ENCODE measurements at places on chromosomes 4 and X.
A peak's percentile ranks its signal among the peaks of the same experiment; 100 is the strongest.

GRCh38 chrX:72245461-72246089 is 6.7 kb upstream of the ERCC6L start:
- DNase-seq: peak; percentile 13

DNA sequence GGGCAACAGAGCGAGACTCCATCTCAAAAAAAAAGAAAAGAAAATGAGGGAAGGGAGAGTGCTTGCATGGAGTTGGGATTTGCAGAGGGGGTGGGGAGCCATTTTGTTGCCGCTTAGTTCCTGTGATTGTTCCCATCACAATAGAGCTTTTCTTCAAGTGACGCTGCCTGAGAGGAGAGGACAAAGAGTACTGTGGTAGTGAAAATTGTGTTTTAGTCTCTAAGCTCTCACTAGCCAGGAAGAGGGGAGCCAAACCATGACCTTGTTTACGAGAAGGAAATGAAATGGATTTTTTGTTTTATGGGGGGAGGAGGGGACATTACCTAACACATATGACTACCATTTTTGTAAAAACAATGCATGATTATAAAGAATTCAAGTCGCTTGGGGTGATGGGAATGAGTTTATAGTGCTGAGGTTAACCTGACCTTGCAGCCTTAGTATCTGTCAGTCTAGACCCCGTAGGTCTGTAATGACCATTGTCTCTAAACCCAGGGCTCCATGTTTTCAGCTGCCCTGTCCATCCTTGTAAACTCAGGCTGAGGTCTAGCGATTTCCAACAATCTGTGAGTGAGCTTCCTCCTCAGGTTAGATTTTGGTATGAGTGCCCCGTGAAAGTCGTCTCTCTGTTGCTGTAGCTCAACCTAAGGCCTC is 18.8 kb downstream of the SRD5A3 start:
- no peak for DNase-seq

- DNase-seq: no peak
Measured at GRCh38 chr4:90080116-90080515, 47.1 kb upstream of the CCSER1 start.

GRCh38 chr4:94329933-94330332 is 12.7 kb downstream of the HPGDS start:
- DNase-seq: no peak

DNA sequence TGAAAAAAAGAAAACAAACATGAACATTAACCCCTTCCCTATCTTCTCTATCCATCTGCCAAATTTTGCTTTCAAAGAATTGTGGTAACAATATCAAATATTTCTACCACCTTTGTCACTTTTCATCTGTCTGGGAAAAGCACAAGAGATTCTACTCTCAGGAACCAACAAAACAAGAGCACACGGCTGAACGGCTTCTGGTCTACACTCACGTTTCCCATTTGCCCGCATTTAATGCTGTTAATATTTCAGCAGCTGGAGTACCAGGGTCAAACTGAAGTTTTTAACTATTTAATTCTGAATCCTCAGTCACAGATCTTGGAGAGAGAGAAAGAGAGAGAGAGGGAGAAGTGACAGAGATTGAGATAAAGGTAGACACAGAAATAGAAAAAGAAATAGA is 91.4 kb downstream of the UNC5C start:
- no peak for DNase-seq

GRCh38 chr4:124409044-124409443 is 303.5 kb downstream of the ANKRD50 start:
- no peak for DNase-seq

GRCh38 chrX:41933546-41933945 is 10.2 kb upstream of the CASK start:
- no peak for DNase-seq

GRCh38 chr4:56927196-56927595 is 19.5 kb downstream of the REST start:
- no peak for DNase-seq

GRCh38 chr4:104425948-104426347 is 68.7 kb downstream of the CXXC4 start:
- no peak for DNase-seq

GRCh38 chr4:18961266-18961665 is 939.7 kb upstream of the LCORL start:
- no peak for DNase-seq

GRCh38 chr4:47061435-47061834 is 30.1 kb downstream of the GABRB1 start:
- DNase-seq: no peak

- no peak for DNase-seq
Measured at GRCh38 chr4:184536881-184537248, 62.5 kb upstream of the IRF2 start.

GRCh38 chr4:138347561-138347960 is 105.4 kb upstream of the SLC7A11 start:
- DNase-seq: no peak

DNA sequence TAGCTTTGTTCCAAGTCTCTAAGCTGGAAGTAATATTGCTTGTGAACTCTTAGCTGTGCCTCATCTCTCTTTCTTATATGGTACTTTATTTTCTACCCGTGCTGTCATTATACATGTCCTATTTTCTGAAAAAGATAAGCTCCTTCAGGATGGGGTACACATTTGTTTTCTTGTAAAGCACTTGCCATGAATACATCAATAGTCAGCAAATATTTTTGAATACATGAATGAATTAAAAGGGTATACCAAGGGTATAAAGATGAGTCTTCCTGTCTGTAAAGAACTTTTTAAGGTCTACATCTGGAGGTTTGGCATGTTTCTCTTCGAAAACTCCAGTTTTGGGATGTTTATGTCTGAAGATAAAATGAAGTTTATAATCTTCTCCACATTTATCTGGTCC is 26.7 kb downstream of the SCOC start:
- DNase-seq: no peak

GRCh38 chr4:88533937-88534750 is 10.6 kb upstream of the PYURF start:
- DNase-seq: no peak

DNA sequence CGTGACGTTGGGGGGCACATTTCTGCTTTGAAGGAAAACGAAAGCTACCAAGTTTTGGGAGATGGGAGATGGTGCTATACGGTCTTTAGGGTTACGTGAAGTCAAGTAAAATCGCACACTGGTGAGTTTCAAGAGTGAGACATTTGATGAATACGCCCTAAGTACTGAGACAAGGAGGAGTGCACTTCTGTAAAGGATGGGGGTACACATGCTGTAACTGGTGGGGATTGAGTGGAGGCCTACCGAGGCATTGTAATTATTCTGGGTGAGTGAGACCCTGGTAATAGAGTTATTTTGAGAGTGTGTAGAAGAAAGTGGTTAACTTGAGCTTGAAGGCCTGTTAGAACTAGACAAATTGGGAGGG is 536 bp downstream of the SH3BGRL start:
- DNase-seq: no peak

GRCh38 chrX:580030-580429 is 50.6 kb upstream of the SHOX start:
- DNase-seq: no peak

GRCh38 chrX:55039471-55039870 is 8.7 kb upstream of the ALAS2 start:
- DNase-seq: no peak
